PC-3 (cell line): ENCODE measurements at places on chromosomes 13 and 19. TPM values are rescaled to one million over a fixed set of nuclear protein-coding genes. Genes with fewer than 3 reads are reported as not detected.

GRCh38 chr19:19749908-19750841 is 17.3 kb upstream of the ZNF14 start:
- DNase-seq: no peak

GRCh38 chr19:40589591-40590429 is 11.4 kb upstream of the LTBP4 start:
- DNase-seq: no peak

DNA sequence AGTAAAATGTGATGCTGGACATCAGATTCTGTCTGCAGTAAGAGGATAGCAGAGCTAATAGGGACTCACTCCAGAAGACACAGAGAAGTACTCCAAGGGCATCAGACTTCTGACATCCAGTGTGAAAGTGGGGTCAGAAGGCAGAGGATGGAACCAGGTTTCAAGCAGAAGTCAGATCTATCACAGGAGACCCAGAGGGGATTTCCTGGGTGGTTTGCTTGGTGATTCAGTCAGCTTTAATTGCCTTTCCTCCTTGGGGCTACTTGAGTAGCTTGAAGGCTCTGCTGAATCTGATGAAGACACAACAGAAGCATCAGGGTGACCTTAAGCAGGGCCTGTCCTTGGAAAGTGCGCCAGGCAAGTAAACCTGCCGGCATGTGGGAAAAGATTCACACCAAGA is 300.6 kb downstream of the COG6 start:
- DNase-seq: no peak

- no peak for DNase-seq
Measured at GRCh38 chr19:52217576-52217975, 27.7 kb downstream of the PPP2R1A start.

GRCh38 chr19:52722062-52723003 is 12.5 kb downstream of the ZNF611 start:
- peak; percentile 99 for DNase-seq

DNA sequence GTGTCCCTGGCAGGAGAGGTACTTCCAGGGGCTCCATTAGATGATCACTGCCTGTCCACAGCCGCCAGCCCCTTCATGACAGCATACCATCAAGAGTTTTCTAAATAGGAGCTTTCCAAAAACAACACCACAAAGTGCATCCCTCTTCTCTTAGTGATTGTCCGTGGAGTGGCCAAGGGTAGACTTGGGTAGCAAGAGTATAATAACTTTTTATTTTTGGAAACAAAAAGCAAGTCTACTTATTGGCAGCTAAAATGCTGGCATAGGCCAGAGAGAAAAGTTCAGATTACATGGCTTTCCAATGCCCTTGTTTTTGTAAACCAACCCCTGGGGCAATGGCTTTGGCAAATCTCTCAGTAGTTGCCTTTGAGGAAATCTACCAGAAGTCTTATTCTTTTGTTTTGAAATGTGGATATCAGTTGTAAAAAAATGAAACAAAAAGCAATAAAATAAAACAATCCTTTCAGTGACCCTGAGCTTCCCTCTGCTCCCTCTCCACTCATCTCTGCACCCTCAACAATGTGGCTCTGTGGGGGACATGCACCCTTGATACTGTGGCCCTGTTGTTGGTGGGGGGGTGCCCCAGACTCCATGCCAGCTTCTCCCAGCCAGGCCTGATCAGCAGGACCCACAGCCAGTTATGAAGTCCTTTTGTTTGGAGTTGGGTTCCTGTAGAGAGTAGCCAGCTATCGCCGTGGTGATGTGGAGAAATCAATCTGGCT is 294.1 kb downstream of the DLEU7 start:
- DNase-seq: no peak

DNA sequence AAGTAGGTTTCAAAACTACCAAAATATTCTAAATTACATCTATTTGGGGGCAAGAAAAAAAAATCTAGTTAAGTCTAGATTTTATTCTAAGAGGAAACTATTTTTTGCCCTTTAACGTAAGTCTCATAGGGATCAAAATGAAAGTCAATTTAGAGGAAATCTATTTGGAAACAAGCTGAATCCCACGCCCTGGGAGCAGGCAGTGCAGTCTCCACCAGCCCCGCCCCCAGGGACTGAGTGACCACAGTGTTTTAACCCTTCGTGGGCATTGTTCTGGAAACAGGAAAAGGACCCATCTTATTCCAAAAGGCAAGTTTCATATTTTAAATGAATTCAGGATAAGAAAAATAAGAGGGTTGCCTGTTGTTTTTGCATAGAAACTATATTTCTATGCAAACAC is 209.7 kb downstream of the SPRY2 start:
- DNase-seq: peak; percentile 47

DNA sequence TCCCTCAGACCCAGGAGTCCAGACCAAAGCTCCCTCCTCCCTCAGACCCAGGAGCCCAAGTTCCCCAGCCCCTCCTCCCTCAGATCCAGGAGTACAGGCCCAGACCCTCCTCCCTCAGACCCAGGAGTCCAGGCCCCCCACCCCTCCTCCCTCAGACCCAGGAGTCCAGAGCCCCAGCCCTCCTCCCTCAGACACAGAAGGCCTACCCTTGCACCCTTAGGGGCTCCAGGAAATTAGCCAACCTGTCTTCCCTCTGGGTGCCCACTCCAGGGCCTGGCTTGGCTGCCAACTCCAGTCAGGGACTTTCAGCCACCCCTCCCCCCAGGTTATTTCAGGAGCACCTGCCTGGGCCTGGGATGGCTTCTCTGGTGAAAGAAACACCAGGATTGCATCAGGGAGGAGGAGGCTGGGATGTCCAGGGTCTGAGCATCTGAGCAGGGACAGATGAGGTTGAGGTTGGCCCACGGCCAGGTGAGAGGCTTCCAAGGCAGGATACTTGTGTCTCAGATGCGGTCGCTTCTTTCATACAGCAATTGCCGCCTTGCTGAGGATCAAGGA is at the start of gene FGF21:
Gene FGF21 (plus strand): TSS at position 441 of the 558 bp plus-strand sequence. CDS start 713 bp downstream, outside the sequence.
- no peak for DNase-seq

GRCh38 chr19:10686661-10687517 is 14.3 kb upstream of the QTRT1 start:
- peak; percentile 21 for DNase-seq

- no peak for DNase-seq
Measured at GRCh38 chr19:28443361-28443760, 769.6 kb downstream of the UQCRFS1 start.

- no peak for DNase-seq
Measured at GRCh38 chr13:77351315-77351714, 24.4 kb upstream of the MYCBP2 start.

- peak; percentile 76 for DNase-seq
Measured at GRCh38 chr19:14517840-14518505, at the start of gene DNAJB1. Gene DNAJB1, minus strand, starts transcription at chr19:14518397. Its CDS starts 48 bp downstream, at chr19:14518349.

GRCh38 chr13:113917096-113917495 is 53.2 kb upstream of the GAS6 start:
- no peak for DNase-seq

- DNase-seq: peak; percentile 60
Measured at GRCh38 chr19:53132141-53132991, at the start of gene ZNF415. Gene ZNF415, minus strand, starts transcription at chr19:53132910. Its CDS starts 10,234 bp downstream, at chr19:53122676.

DNA sequence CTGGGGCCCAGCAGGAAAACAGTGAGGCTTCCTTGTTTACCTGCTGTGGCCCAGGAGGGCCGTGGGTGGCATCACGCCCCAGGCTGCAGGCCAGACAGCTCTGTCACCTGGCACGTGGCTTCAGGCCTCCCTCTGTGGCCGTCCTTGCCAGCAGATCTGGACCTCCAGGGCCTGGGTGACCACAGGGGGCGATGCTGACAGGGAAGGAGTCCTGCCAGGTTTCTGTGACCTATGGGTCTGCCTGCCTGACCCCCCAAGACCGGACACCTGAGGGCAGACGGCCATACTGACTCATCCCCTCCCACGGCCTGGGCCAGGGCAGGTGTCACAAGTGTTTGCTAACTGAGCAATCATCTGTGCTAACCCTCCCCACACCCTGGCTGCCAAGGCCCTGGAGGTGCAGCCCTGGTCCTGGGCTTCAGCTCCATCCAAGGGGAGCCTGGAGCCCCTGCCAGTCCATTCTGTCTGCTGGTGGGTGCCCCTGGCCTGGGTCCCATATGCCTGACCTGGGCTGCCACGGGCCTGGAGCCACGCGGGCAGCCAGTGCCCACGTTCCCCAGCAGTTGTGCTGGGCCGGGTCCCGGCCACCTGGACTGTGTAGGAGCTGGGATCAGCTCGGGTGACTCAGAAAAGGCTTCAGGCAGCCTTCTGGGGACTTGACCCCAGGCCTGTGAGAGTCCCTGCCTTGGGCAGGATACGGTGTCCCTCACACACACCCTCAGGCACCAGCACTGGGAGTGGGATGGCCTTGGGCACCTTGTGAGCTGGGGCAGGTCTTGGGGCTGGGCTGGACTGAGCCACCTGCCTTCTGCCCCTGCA is 3.7 kb downstream of the CDC34 start:
- DNase-seq: peak; percentile 42

DNA sequence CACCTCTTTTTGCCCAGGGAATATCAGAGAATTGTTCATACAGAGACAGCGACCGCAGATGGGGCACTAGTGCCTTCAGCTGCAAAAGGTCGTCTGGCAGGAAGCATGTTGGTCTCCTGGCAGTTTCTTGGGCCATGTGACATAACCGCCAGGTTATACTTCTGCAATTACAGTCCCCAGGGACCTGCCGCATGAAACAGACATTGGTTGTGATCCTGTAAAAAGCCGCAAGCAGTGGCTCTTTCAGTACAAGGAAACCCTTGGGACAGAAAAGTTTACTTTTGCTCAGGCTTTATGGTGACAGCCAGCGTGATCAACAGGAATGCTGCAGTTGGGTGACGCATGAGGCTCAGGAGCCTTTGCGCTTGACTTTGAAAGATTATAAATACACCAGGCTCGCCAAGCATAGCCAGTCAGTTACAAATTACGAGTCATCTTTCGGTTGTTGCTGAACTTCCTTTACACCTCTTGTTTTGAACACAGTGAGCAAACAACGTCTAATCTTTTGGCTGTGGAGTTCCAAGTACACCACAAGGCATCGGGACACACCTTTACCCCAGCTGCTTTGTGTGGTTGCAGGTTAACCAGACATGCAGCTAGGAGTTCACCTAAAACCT is 50.5 kb upstream of the UBE2L5 start:
- peak; percentile 69 for DNase-seq

DNA sequence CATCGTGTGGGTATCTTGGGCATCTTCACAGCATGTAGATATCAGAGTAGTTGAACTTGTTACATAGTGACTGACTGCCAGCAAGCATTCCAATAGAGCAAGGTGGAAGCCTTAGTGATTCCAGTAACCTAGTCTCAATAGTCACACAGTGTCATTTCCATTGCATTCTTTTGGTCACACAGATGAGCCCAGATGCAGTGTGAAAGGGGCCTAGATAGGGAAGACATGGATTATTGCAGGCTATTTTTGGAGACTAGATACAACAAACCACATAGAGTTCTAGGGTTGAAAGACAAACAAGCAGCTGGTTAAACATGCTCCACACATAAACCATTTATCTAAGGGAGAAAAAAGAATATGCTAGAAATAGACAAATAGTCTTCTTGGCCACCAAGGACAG is 553.5 kb downstream of the DCT start:
- DNase-seq: no peak

DNA sequence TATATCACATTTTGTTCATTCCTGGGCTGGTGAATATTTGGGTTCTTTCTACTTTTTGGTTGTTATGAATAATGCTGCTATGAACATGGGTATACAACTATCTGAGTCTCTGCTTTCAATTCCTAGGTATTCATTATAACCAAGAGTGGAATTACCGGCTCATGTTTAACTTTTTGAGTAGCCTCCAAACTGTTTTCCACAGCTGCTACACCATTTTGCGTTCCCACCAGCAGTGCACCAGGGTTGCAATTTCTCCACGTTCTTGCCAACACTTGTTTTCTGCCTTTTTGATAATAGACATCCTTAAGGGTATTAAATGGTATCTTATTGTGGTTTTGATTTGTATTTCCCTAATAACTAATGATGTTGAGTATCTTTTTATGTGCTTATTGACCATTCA is 16.8 kb downstream of the CDK8 start:
- no peak for DNase-seq

DNA sequence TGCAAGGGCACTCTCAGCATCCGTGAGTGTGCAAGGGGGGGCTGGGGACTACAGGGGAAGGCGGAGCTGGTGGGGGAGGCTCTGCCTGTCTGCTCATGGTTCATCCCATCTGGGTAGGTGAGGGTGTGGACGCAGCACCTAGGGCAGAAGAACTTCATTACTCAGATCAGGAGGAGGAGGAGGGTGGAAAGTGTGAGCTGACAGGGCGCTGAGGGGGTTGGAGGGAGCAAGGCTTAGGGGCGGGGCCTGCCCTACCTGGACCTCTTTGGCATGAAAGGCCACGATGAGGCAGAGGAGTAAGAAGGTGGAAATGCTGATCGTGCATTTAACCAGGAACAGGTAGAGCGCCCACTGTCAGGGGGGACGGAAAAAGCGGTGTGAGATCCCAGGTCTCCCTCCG is 4.5 kb downstream of the KCNN4 start:
- DNase-seq: no peak

GRCh38 chr13:25541434-25542123 is 169.8 kb downstream of the ATP8A2 start:
- no peak for DNase-seq

GRCh38 chr19:10334588-10335351 is 1.4 kb upstream of the RAVER1 start:
- DNase-seq: peak; percentile 99

- no peak for DNase-seq
Measured at GRCh38 chr13:98697791-98698190, 54.7 kb downstream of the SLC15A1 start.

- peak; percentile 81 for DNase-seq
Measured at GRCh38 chr19:5826531-5827341, 12.8 kb downstream of the FUT6 start.

GRCh38 chr13:97432232-97432916 is 1.6 kb upstream of the RAP2A start:
- DNase-seq: no peak

- no peak for DNase-seq
Measured at GRCh38 chr19:29537181-29537580, 11.4 kb downstream of the VSTM2B start.

- DNase-seq: peak; percentile 13
Measured at GRCh38 chr13:40094056-40094455, 438.6 kb downstream of the COG6 start.

The ADAT3 gene
- total RNA-seq: 8.4 and 10.3 TPM in 2 replicates

The AMH gene
- total RNA-seq: 6.0 and 7.7 TPM in 2 replicates

The SIGLECL1 gene
- not detected in 2 replicates for total RNA-seq

The DLL3 gene
- total RNA-seq: 7.2 and 8.7 TPM in 2 replicates

The CDC42EP5 gene
- 0.73 and 1.4 TPM in 2 replicates for total RNA-seq

The GZMM gene
- 0.35 TPM in 1 of 2 replicates, not detected in the other for total RNA-seq

The TUBA3C gene
- not detected in 2 replicates for total RNA-seq

The TSEN34 gene
- total RNA-seq: 122 and 173 TPM in 2 replicates

The CAPN12 gene
- total RNA-seq: 3.8 and 5.5 TPM in 2 replicates

The MAB21L1 gene
- total RNA-seq: not detected in 2 replicates

The TNFSF11 gene
- not detected in 2 replicates for total RNA-seq

The KIR2DL1 gene
- not detected in 2 replicates for total RNA-seq

The ARL11 gene
- total RNA-seq: not detected in 2 replicates
